ENCODE measurements at places on chromosomes 5 and 9.

DNA sequence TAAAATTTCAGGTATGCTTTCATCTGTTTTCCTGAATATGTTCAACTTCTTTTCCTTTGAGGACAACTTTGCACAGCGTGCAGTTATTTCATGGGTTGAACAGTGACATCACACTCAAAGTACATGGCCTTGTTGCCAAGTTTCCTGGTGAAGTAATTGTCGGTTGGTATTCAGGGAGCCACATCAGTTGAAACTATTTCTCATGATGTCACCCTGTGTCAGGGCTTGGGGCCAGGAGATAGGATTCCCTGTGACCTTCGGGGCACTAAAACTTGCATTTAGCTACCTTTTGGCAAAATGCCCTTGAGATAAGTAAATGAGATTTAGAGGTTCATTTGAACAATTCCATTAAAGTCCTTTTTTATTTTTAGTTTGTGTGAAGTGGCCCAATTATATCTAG lies 383.9 kb downstream of the SH3GL2 start:
- H3K27me3 ChIP-seq, result no peaks in the 10 kb centered on the region
- H3K27ac ChIP-seq, result no peak overlapping the region
- H3K4me3 ChIP-seq, result no peak overlapping the region
- DNase-seq, result no peak
- no peaks in the 10 kb centered on the region for H3K4me1 ChIP-seq
- no peaks in the 10 kb centered on the region for H3K36me3 ChIP-seq

GRCh38 chr5:66174338-66174737 lies 30.2 kb downstream of the SREK1 start:
- H3K27me3 ChIP-seq, result no peaks in the 10 kb centered on the region
- H3K36me3 ChIP-seq, result no peaks in the 10 kb centered on the region
- H3K27ac ChIP-seq, result no peak overlapping the region
- no peaks in the 10 kb centered on the region for H3K4me1 ChIP-seq
- DNase-seq, result no peak

DNA sequence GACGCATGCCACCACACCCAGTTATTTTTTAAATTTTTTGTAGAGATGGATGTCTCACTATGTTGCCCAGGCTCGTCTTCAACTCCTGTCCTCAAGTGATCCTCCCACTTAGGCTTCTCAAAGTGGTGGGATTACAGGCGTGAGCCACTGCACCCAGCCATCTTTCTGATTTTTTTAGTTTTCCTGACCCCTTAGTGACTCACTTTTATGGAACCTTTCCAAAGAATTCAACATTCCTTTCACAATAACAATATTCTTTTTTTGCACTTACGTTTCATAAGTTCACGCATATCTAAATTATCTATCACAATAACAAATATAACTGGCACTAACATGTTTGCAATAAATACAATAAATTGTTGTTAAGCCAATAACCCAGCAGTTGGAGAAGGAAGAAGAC lies 8.5 kb downstream of the ELOVL7 start:
- no peaks in the 10 kb centered on the region for H3K27me3 ChIP-seq
- H3K4me3 ChIP-seq, result no peak overlapping the region
- H3K4me1 ChIP-seq, result no peaks in the 10 kb centered on the region
- no peak overlapping the region for H3K27ac ChIP-seq
- no peak for DNase-seq

DNA sequence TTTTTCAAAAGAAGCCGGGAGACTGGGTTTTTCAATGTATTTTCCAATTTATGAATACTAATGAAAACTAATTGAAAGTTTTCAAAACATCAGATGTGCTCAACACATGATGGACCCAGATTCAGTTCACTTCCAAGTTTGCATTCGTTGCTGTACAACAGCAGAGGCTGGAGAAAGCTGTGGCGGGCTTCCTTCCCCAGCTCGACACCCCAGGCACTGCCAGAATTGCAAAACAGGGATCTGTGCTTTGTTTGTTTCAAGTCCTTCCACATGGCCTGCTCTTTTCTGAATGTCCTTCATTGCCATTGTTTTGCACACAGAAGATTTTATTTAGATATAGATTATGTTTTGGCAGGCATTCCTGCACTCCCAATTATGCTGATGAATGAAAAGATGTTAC lies 30.3 kb upstream of the INSYN2B start:
- no peaks in the 10 kb centered on the region for H3K4me1 ChIP-seq
- no peaks in the 10 kb centered on the region for H3K27me3 ChIP-seq
- H3K4me3 ChIP-seq, result no peak overlapping the region
- H3K36me3 ChIP-seq, result no peaks in the 10 kb centered on the region
- no peak overlapping the region for H3K27ac ChIP-seq

GRCh38 chr9:131622523-131622922 lies 77.2 kb downstream of the PRRT1B start:
- peaks cover 79% of the 10 kb centered on the region for H3K4me1 ChIP-seq
- H3K27me3 ChIP-seq, result no peaks in the 10 kb centered on the region
- peaks cover 94% of the 10 kb centered on the region for H3K36me3 ChIP-seq
- no peak overlapping the region for H3K4me3 ChIP-seq

- no peak for DNase-seq
- H3K27ac ChIP-seq, result no peak overlapping the region
- H3K4me1 ChIP-seq, result no peaks in the 10 kb centered on the region
- H3K4me3 ChIP-seq, result no peak overlapping the region
These were observed 757.0 kb upstream of the ADAMTS16 start for GRCh38 chr5:4383102-4383501.

Measured in left lung (tissue), 14 donors.